ENCODE measurements at places on chromosomes 4 and X.

- peak; percentile 93 for DNase-seq
Observed at GRCh38 chr4:143381189-143382118, 44.8 kb downstream of the GAB1 start.

GRCh38 chr4:56786955-56787354 lies 34.5 kb downstream of the SPINK2 start:
- peak; percentile 77 for DNase-seq

GRCh38 chrX:47804315-47804714 lies 32.4 kb upstream of the ZNF81 start:
- no peak for DNase-seq

DNA sequence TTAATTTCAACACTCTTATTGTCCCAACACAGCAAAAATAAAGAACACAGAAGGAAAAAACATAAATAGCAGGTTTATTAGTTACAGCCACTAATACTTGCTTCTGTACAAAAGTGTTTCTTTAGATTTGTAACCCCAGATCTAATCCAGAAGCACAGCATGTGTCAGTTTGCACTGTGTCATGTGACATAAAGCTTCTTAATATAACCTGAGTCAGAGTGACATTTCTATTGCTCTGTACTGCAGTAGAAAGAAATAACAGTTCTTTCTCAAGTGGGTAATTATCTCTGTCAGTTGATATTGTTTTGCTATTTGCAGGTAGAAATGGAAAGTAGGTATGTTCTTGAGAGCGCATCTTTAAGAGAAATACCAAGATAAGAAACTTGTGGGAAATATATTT lies 422.5 kb downstream of the ZIC3 start:
- DNase-seq, result no peak

GRCh38 chrX:76477353-76477752 lies 49.8 kb downstream of the MAGEE1 start:
- no peak for DNase-seq

DNA sequence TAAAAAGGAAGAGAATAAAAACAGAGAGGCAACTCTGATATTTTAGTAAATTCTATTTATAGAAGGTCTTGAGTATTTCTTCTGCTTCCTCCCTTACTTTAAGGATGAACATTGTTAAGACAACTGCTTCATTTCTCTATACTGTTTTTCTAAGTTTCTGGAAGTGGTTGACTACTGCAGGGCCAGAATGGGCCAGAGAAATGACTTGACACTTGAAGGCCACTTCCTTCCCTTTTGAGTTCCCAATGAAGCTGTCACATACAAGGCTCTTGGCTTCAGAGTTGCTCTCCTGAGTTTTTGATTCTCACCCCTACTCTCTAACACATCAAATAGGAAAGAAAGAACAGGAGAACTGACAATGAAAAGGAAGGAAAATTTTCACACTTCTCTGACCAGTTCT lies 37.6 kb downstream of the PKD2 start:
- DNase-seq, result no peak

GRCh38 chrX:104929324-104929723 lies 291.2 kb downstream of the TEX13A start:
- no peak for DNase-seq

All from right cardiac atrium (tissue), 5 donors.